NCI-H1417 treated with DMSO at 0.1 percent for 48 hours (cell line): ENCODE measurements at places on chromosomes 2 and 18.

- DNase-seq, result no peak
Observed at GRCh38 chr2:54638774-54639187, 84.7 kb upstream of the EML6 start.

- no peak for DNase-seq
Observed at GRCh38 chr2:172974762-172975161, 100.9 kb upstream of the MAP3K20 start.

DNA sequence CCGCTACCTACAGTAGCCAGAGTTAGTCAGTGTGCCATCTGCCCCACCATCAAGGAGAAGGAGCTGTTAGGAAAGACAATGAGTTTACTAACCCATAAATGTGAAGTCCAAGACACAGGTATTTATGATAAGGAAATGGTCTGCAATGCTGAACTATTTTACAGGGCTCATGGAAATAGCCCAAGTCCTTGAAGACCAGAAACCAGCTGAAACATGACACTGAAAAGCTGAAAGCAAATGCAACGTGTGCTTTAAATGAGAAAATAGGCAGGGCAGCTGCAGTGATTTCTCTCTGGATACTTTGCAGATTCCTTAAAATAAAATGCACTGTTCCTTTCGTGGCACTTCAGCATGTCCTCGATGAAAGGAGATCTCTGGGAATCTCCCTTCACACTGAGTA lies 256.4 kb upstream of the TCF4 start:
- no peak for DNase-seq

- DNase-seq, result peak; percentile 61
Observed at GRCh38 chr18:40607542-40608148, 1347.4 kb upstream of the PIK3C3 start.

DNA sequence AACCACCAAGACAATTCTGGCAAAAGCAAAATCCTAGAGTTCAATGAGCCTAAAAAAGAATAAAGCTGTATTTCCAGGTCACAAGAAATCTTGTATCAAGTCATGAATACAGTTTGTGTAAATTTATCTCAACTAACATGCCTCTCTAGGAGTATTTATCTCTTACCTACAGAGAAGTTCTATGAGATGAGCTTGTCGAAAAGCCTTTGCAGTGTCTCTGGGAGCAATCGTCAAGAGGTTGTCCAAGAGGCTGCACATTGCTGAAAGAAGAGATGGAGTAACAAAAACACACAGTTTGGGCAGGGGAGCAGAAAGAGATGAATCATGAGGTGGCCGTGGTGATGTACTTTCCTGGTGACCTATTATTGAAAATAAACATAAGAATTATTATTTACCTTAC lies 112.0 kb upstream of the CD226 start:
- no peak for DNase-seq

DNA sequence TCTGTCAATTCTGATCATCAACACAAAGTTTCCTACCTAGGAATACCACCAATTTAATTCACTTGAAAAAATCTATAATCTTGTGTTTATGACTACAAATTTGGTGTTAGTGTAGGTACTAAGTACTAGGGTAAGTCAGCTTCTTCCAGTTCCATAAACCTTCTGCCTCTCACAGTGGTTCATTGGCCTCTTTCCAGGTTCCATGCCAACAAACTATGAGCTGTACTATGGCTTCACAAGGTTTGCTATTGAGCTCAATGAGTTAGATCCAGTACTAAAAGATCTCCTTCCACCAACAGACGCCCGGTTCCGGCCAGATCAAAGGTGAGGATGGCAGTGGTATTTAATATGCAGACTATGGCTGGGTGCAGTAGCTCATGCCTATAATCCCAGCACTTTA lies 58.8 kb downstream of the PRKRA start:
- DNase-seq, result no peak

GRCh38 chr18:49028091-49028490 lies 77.3 kb upstream of the SMAD7 start:
- no peak for DNase-seq

- DNase-seq, result no peak
Observed at GRCh38 chr2:15507061-15507460, 54.1 kb downstream of the NBAS start.

GRCh38 chr2:219477815-219478214 lies 20.9 kb upstream of the GMPPA start:
- no peak for DNase-seq

DNA sequence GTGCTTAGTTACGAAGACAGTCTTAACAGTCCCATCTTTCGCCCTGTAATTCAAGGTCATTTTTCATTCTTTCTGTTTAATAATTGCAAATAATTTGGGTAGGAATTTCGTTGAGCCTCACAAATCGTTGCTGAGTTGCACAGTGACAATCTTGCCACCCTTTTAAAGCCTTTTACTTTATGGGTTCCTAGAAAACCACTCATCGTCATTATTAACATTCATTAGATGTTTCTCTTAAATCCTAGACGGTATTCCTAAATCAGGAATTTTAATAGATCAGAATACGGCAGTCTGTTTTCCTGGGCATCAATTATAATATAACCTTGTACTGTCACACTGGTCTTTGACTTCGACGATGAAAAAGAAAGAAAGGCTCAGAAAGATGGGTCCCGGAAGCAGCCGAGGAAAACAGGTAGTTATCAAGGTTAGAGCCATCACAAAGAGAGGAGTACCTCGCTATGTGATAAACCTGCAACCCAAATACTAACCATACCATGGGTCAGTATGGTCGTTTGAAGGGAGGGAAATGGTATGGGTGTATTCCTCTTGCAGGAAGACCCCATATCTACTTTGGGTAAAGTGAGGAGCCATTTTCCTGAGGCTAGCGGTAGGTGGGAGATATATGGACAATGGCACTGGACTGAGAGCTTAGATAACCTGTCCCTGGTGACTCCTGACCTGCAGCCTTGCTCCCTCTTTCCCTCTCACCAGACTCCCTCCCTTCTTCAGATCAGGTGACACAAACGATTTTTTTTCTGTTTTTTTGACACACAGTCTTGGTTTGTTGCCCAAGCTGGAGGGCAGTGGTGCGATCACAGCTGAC lies 981 bp upstream of the SF3B1 start:
- DNase-seq, result no peak

- no peak for DNase-seq
Observed at GRCh38 chr2:38709567-38710194, 41.5 kb downstream of the SRSF7 start.

DNA sequence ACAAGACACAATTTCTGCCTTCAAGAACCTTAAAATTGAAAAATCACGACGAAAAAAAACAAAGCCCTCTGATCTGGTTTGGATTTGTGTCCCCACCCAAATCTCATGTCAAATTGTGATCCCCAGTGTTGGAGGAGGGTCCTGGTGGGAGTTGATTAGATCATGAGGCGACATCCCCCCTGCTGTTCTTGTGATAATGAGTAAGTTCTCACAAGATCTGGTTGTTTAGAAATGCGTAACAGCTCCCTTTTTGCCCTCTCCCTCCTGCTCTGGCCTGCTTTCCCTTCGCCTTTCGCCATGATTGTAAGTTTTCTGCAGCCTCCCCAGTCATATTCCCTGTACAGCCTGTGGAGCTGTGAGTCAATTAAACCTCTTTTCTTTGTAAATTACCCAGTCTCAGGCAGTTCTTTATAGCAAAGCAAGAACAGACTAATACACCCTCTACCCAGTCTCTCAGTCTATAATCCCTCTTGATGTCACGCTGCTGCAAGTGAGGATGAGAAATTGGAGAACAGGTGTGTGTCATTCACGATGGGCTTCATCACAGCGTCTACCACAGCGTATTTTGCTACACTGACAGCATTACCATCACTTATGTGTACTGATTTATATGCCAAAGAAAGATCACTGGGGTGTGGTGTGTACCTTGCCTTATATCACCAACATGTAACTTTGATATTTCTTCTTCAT lies 330.7 kb downstream of the MTX2 start:
- DNase-seq, result no peak

GRCh38 chr18:54119524-54120019 lies 104.9 kb downstream of the MBD2 start:
- peak; percentile 58 for DNase-seq

DNA sequence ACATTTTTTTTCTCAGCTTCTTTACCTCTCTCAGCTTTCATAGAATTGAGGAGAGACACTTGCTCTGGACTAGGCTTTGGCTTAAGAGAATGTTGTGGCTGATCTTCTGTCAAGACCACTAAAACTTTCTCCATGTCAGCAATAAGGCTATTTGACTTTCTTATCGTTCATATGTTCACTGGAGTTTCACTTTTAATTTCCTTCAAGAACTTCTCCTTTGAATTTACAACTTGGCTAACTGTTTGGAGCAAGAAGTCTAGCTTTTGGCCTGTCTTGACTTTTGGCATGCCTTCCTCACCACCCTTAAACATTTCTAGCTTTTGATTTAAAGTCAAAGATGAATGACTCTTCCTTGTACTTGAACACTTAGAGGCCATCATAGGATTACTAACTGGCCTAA lies 104.4 kb upstream of the SLC39A10 start:
- DNase-seq, result no peak

- no peak for DNase-seq
Observed at GRCh38 chr2:219448099-219448775, 13.6 kb downstream of the SPEG start.

DNA sequence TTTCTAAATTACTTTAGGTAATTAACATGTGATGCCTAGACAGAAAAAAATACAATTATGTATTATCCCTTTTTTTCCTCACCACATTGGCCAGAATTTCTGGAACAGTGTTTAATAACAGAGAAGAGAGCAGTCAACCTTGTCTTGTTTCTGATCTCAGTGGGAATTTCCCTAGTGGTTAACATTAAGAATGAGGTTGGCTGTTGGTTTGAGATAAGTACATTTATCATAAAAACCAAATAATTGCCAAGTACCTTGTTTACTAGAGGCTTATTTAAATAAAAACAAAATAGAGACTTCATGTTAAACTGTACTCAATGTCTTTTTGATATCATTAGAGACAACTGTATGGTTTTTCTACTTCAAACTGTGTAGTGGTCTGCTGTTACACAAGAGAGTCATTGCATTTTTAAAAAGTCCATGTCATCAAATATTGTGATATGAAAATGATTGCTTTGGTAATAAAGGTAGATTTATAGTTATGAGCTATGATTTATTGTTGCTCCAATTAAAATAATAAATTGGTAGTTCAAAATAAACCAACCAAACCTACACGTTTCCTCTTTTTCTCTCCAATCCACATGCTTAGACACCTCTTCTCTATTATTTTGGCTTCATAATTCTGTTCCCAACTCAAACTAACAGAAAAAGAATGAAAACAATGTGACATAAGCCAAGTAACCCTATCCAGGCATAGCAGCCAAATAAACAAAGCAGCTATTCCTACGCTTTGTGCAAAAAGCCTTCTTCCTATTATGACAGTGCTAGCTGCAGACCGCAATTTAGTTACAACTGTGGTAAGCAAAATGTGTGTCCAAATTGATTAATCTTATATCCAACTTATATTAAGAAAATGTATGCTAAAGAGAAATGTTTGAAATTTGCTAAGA lies 20.9 kb upstream of the TANK start:
- no peak for DNase-seq

GRCh38 chr2:83068714-83069113 lies 1390.4 kb downstream of the SUCLG1 start:
- no peak for DNase-seq

DNA sequence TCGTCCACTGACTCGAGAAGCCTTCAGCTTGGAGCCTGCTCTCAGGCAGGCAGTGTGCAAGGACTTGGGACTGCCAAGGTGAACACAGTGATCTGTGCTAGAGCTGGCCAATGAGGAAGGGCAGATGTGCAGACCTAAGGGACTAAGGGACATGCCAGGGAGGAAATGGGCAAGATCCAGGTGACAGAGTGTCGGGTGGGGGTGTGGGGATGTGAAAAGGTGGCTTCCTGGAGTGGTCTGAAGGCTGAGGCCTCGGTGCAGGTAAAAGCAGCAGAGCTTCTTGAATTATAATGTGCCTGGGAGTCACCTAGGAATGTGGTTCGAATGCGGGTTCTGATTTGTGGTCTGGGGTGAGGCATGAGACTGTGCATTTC lies 42.0 kb downstream of the STEAP3 start:
- DNase-seq, result no peak

- no peak for DNase-seq
Observed at GRCh38 chr18:58527952-58528287, 101.0 kb downstream of the ALPK2 start.

DNA sequence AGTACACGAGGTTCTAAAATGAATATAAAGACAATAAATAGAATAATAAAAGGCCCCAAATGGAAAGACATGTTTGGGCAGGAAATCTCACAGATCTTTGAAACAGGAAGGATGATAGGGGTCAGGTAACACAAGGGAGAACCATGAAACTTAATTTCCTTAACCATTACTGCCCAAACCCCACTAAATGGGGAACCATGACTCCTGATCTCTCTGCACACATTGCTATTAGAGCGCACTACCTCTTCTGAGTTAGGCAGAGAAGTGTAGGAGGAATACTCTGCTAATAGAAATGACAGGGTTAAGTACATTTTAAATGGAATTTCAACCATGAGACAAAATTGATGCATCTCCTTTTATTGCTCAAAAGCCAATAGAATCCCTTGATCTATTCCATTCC lies 213.7 kb upstream of the SETBP1 start:
- no peak for DNase-seq

- DNase-seq, result no peak
Observed at GRCh38 chr2:28869494-28870145, 489 bp downstream of the TRMT61B start.

GRCh38 chr18:48923746-48924629 lies 26.8 kb downstream of the SMAD7 start:
- no peak for DNase-seq

DNA sequence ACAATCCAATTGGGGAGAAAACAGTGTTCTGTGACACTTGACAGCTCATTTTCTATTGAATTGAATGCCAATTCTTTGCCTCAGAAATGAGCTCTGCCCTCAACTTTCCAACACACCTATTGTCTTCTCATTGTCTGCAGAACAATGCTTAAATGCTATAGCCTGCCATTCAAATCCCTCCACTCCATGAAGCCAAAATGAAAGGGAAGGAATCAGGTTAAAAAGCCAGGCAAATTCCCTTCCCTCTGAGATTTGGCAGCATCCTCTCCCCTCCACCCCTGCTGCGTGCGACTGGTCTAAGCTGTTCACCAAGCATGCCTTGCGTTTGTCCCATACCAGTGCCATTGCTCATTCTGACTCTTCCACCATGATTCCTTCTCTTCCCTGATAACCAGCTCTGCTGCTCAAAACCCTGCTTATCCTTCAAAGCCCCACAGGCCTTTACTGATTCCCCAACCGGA lies 32.4 kb upstream of the TMEM131 start:
- no peak for DNase-seq

- DNase-seq, result no peak
Observed at GRCh38 chr2:127100251-127101047, 6.5 kb downstream of the BIN1 start.

DNA sequence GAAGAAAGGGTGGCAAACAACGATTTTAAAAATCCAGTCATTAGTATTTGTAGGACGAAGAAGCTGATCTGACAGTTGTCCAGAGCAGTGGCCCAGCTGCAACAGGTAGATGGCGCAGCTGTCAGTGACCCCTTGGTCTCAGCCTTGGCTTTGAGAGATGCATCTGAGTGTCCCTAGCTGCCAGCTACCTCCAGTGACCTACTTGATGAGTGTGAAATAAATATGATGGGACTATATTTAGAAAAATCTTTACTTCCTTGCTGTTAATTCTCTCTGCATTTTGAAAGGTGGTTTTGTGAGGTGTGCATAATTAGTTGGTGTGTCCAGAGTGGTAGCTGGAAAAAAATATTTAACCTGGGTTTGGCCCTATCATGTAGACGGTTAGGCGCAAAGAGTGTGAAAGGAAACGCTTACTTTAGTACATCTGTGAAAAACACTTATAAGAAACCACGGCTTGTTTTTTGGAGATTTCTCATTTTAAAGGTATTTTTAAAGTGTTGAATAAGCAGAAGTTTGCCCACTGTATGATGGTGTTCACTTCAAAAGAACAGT lies 963 bp downstream of the INPP1 start:
- DNase-seq, result peak; percentile 19
